HepG2 (cell line): ENCODE measurements at places on chromosomes 13 and 19. TPM values are rescaled to one million over a fixed set of nuclear protein-coding genes. Genes with fewer than 3 reads are reported as not detected.

- H3K36me3 ChIP-seq, result no peaks in the 10 kb centered on the region
- no peaks in the 10 kb centered on the region for H3K27me3 ChIP-seq
- H3K27ac ChIP-seq, result no peak overlapping the region
- H3K4me3 ChIP-seq, result no peak overlapping the region
- no peaks in the 10 kb centered on the region for H3K4me1 ChIP-seq
Measured at GRCh38 chr13:82477436-82477835, 1404.8 kb downstream of the SLITRK1 start.

- no peak for DNase-seq
- no peaks in the 10 kb centered on the region for H3K36me3 ChIP-seq
- no peaks in the 10 kb centered on the region for H3K27me3 ChIP-seq
- H3K4me1 ChIP-seq, result no peaks in the 10 kb centered on the region
- H3K27ac ChIP-seq, result no peak overlapping the region
Measured at GRCh38 chr13:110042253-110042950, 256.0 kb upstream of the IRS2 start.

DNA sequence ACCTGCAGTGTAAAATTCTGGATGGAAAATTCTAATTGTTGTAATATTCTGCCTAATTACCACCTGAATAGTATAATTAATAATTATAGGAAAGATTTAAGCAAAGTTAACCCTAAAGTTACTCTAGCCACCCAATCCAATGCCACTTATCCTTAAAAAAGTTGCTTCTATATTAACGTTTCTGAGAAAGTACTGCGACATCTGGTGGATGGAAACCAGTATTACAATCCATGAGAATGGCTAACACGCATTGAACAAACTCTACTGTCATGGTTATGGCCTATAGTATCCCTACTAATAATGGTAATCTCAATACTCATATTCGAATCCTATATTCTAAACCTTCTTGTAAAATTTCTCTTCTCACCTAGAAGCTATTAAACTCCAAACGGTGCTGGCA is 1551.8 kb downstream of the SLITRK1 start:
- no peaks in the 10 kb centered on the region for H3K27me3 ChIP-seq
- no peak overlapping the region for H3K27ac ChIP-seq
- no peaks in the 10 kb centered on the region for H3K4me1 ChIP-seq
- no peak overlapping the region for H3K4me3 ChIP-seq
- no peaks in the 10 kb centered on the region for H3K36me3 ChIP-seq

DNA sequence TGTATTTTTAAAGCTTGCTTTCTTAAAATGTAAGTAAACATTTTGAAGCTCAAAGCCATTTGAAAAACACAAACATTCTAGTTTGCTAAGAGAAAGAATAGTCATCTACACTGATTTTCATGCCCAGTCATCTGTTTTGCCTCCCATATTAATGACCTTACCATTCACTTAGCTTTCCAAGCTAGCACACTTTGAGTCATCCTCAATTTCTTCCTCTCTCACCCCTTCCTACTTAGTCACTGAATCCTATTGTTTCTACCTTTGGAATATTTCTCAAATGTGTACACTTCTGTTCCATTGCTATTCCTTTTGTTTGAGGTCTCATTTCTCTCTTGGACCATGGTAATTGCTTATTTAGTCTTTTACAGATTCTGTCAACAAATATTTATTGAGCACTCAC is 7.3 kb upstream of the HS6ST3 start:
- no peaks in the 10 kb centered on the region for H3K4me1 ChIP-seq
- H3K36me3 ChIP-seq, result no peaks in the 10 kb centered on the region
- no peak for DNase-seq
- H3K27me3 ChIP-seq, result 0 out of 2 replicates have a peak, but pooled peaks cover 1% of the 10 kb centered on the region

DNA sequence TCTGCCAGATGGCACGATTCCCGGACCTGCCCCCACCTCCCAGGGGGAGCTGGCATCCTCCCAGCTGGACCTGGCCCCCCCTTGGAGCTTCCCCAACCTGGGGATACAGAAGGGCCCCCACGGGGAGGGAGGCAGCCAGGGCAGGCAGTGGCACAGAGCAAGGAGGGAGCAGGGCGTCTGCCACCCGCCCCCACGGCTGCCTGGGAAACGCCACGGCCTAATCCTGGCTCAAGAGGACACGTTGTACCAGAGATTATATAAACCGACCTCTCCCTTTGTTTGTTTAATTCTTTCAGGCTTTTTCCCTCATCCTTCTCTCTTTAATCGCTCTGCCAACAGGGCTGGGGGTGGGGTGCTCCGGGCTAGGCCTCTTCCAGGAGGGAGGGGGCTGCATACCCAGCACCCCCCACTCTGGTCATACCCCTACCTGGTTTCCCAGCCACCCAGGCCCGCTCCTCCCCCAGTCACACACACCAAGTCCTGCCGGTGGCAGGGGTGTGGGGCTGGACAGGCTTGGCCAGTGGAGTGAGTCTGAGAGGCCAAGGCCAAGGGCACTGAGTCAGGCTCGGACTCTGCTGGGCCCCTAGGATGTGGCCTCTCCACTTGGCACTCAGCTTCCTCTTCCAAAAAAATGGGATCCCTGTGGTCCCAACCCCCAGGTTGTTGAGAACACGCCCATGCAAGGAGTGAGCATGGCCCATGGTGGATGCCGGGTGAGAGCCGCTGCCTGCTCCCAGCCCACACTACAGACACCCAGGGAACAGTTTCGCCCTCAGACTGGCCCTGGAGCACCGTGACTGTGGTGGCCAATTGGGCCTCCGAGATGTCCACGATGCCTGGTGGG is 29.5 kb upstream of the NFIC start:
- DNase-seq, result peak; percentile 24
- H3K4me1 ChIP-seq, result peaks cover 38% of the 10 kb centered on the region
- H3K4me3 ChIP-seq, result 0 out of 2 replicates have a peak overlapping the region, but pooled peaks have one; percentile 19
- H3K36me3 ChIP-seq, result no peaks in the 10 kb centered on the region

DNA sequence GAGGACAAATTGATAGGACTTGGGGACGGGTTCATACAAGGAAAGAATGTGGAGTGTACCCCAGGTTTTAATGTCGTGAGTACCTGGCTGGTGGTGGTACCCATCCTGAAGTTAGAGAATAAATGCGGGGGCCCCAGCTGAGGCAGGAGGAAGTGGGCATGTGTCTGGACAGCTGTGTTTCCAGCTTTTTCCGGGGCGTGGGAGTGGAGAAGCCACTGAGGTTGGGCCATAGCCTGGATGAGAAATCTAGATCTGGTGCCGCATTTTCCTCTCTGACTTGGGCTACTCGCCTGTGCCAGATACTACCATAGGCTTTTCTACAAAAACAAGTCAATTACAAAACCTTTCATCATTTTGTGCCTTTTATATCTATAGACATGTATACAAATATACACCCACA is 147.4 kb downstream of the STK24 start:
- H3K4me1 ChIP-seq, result no peaks in the 10 kb centered on the region
- no peak overlapping the region for H3K4me3 ChIP-seq
- no peak overlapping the region for H3K27ac ChIP-seq
- DNase-seq, result no peak
- H3K27me3 ChIP-seq, result no peaks in the 10 kb centered on the region

DNA sequence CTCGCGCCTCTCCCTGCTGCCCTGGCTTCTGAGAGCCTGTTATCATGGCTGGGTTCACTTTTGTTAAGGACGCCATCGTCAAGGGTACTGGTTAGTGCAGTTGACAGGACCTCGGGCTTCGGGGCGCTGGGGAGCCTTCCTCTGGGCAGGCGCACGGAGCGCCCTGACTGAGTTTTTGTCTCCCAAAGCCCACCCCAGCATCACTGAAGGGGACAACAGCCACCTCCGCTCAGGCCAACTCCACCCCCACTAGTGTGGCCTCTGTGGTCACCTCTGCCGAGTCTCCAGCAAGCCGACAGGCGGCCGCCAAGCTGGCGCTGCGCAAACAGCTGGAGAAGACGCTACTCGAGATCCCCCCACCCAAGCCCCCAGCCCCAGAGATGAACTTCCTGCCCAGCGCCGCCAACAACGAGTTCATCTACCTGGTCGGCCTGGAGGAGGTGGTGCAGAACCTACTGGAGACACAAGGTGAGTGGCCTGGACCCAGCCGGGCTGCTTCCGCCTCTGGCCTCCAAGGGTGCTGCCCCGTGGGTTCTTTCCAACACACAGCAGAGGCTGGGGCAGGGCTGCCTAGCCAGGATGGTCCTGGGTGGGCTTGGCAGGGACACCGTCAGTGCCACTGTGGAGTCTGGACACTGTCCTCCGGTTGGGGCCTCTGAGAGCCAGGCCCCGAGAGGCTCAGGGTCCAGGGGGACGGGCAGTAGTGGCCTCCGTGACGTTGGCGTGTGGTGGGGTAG is 16.9 kb downstream of the TSSK6 start:
- H3K4me3 ChIP-seq, result no peak overlapping the region
- no peaks in the 10 kb centered on the region; the same call in 1 of the 2 replicates for H3K27me3 ChIP-seq
- H3K27ac ChIP-seq, result no peak overlapping the region
- peaks cover 32% of the 10 kb centered on the region for H3K36me3 ChIP-seq
- no peaks in the 10 kb centered on the region for H3K4me1 ChIP-seq
- no peak for DNase-seq

DNA sequence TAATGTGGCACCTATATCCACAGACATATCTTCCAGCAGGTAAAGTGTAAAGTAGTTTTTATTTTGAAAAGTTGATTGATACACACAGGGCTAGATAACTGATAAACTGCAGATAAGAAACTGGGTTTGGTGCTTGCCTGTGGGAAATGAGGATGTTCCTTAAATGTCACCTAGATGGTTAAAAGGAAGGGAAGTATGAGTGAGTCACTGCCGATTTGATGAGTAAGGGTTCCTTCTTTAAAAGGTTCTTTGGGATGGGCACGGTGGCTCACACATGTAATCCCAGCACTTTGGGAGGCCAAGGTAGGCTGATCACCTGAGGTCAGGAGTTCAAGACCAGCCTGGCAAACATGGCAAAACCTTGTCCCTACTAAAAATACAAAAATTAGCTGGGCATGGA is 73.8 kb upstream of the FRY start:
- no peaks in the 10 kb centered on the region for H3K27me3 ChIP-seq
- no peaks in the 10 kb centered on the region for H3K4me1 ChIP-seq
- H3K4me3 ChIP-seq, result no peak overlapping the region

Gene COX7A1
- not detected in 2 replicates for total RNA-seq

Gene SIAH3
- not detected in 2 replicates for total RNA-seq

GRCh38 chr13:36212789-36213188 is 1.6 kb downstream of the SOHLH2 start:
- no peak overlapping the region for H3K4me3 ChIP-seq
- no peaks in the 10 kb centered on the region for H3K36me3 ChIP-seq
- no peak for DNase-seq
- no peak overlapping the region for H3K27ac ChIP-seq

DNA sequence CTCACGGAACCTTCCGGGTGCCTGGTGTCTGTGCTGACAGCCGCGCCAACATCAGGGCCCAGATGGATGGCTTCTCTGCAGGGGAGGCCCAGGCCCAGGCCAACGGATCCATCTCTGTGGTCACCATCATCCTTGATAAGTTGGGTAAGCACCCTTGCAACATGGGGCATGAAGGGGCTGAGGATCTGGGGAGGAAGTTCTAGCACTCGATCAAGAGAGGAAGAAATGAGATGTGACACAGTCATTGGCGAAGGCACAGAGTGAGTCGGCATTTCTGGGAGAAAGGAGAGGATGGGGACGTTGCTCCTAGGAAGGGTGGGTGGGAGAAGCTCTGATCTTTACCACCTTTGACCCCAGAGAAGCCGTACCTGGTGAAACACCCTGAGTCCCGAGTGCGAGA is 4.4 kb downstream of the CILP2 start:
- DNase-seq, result no peak
- H3K27me3 ChIP-seq, result peaks cover 4% of the 10 kb centered on the region; the same call in 1 of the 2 replicates
- H3K4me3 ChIP-seq, result no peak overlapping the region
- H3K4me1 ChIP-seq, result 0 out of 2 replicates have a peak, but pooled peaks cover 5% of the 10 kb centered on the region

Gene UBXN6
- 33.6 and 35.5 TPM in 2 replicates for total RNA-seq

DNA sequence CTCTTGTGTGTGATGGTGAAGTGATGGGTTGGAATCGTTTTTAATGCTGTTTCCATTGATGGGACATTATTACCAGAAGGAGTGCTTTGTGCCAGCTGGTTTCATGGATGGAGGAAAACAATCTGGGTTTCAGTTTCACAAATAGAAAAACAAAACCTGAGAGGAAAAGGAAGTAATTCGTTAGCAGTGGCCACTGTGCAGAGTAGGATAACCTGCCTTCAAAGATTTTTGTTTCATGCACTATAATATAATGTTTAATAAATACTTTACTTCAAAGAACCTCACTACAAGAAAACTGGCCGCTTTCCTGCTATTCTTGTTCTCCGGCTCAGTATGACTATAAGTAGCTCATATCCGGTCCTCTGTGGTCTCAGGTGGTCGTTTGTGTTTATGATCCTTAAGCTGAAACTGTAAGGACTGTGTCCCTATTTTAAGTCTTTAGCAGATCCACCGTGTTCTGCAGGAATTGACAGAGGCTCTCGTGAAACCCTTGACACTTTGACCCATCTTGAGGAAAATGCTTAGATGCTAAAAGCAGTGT is 104.7 kb downstream of the GGACT start:
- H3K27ac ChIP-seq, result no peak overlapping the region
- no peaks in the 10 kb centered on the region for H3K36me3 ChIP-seq
- DNase-seq, result no peak
- H3K4me3 ChIP-seq, result no peak overlapping the region

Gene AP1M2
- 76.8 and 82.9 TPM in 2 replicates for total RNA-seq

GRCh38 chr19:42380155-42380554 is 9.9 kb downstream of the CNFN start:
- peaks cover 27% of the 10 kb centered on the region; the same call in 1 of the 3 replicates for H3K27me3 ChIP-seq
- H3K36me3 ChIP-seq, result no peaks in the 10 kb centered on the region

GRCh38 chr13:62115831-62116230 is 700.2 kb upstream of the PCDH20 start:
- H3K27ac ChIP-seq, result no peak overlapping the region
- no peaks in the 10 kb centered on the region for H3K4me1 ChIP-seq
- no peak for DNase-seq
- no peak overlapping the region for H3K4me3 ChIP-seq
- H3K36me3 ChIP-seq, result no peaks in the 10 kb centered on the region
- no peaks in the 10 kb centered on the region for H3K27me3 ChIP-seq

DNA sequence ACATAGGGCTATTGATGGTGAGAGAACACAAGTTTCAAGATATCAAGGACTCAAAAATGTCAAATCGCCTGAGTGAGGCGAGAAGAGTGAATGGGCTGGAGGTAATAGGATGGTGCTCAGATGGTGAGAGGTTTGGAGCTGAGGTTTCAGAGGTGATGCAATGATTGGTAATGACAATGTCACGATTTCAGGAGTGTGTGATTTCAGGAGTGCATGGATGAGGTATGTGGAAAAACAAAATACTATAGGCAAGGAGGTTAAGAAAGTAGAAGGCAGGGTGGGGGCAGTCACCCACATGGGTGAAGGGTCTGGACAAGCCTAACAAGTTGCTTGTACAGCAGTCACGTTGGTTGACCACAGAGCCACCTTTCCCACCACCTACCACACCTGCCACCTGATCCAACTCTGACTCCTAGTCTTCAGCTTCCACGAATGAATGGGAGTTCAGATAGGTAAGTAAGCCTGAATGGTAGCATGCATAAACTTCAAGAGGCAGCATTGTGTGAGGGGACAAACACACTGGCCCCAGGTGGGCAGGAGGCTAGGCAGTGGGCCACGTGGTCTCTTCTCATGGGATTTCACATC is 71.5 kb downstream of the RUBCNL start:
- no peaks in the 10 kb centered on the region for H3K36me3 ChIP-seq
- no peaks in the 10 kb centered on the region for H3K27me3 ChIP-seq
- no peak overlapping the region for H3K4me3 ChIP-seq
- H3K4me1 ChIP-seq, result no peaks in the 10 kb centered on the region

GRCh38 chr13:104477261-104477660 is 1411.0 kb upstream of the SLC10A2 start:
- H3K4me1 ChIP-seq, result no peaks in the 10 kb centered on the region
- no peak overlapping the region for H3K27ac ChIP-seq
- H3K4me3 ChIP-seq, result no peak overlapping the region
- no peaks in the 10 kb centered on the region for H3K36me3 ChIP-seq

- no peak for DNase-seq
- no peaks in the 10 kb centered on the region for H3K36me3 ChIP-seq
- no peaks in the 10 kb centered on the region for H3K4me1 ChIP-seq
- H3K4me3 ChIP-seq, result no peak overlapping the region
Measured at GRCh38 chr19:54434112-54434872, 14.7 kb upstream of the LENG8 start.

- no peak overlapping the region for H3K27ac ChIP-seq
- H3K36me3 ChIP-seq, result no peaks in the 10 kb centered on the region
- no peak overlapping the region for H3K4me3 ChIP-seq
Measured at GRCh38 chr13:31436478-31436877, 236.7 kb downstream of the B3GLCT start.
